ENCODE measurements at places on chromosomes 11 and 22. TPM values are rescaled to one million over a fixed set of nuclear protein-coding genes. Genes with fewer than 3 reads are reported as not detected.

The OVOL1 gene
- not detected for total RNA-seq

The SCUBE2 gene
- total RNA-seq = not detected

The FGF3 gene
- not detected for total RNA-seq

The CCDC188 gene
- total RNA-seq = not detected

The NOX4 gene
- total RNA-seq = not detected

The RHOG gene
- 75.6 TPM for total RNA-seq

The ZBTB3 gene
- total RNA-seq = 5.7 TPM

The WNT7B gene
- not detected for total RNA-seq

The OR2AG2 gene
- 0.10 TPM for total RNA-seq

The FIBIN gene
- 0.10 TPM for total RNA-seq

The SLC22A25 gene
- total RNA-seq = not detected

The ARRB1 gene
- total RNA-seq = 48.2 TPM

The MYOD1 gene
- not detected for total RNA-seq

The TMEM135 gene
- total RNA-seq = 10.6 TPM

The ZFP91 gene
- total RNA-seq = 81.6 TPM

The ADM gene
- total RNA-seq = 93.5 TPM

The SLCO2B1 gene
- total RNA-seq = not detected

The OR4D5 gene
- not detected for total RNA-seq

The KCNJ11 gene
- 0.10 TPM for total RNA-seq

The OR51E2 gene
- total RNA-seq = 0.10 TPM

The OR52N2 gene
- total RNA-seq = not detected

The PATE1 gene
- not detected for total RNA-seq

The KCNK4 gene
- total RNA-seq = not detected

The SLC22A6 gene
- total RNA-seq = not detected

The ADSL gene
- 82.0 TPM for total RNA-seq

The TRIM29 gene
- not detected for total RNA-seq

The HIPK3 gene
- 112 TPM for total RNA-seq

The SLC25A45 gene
- total RNA-seq = 12.6 TPM

The AQP11 gene
- total RNA-seq = 0.10 TPM

The NXPE2 gene
- not detected for total RNA-seq

The GALR3 gene
- not detected for total RNA-seq

The WBP2NL gene
- total RNA-seq = 0.42 TPM

The KRTAP5-2 gene
- not detected for total RNA-seq

The SORL1 gene
- 216 TPM for total RNA-seq

The TMEM86A gene
- 4.2 TPM for total RNA-seq

The SCGB2A2 gene
- total RNA-seq = not detected

The TST gene
- total RNA-seq = 6.7 TPM

The LRRC56 gene
- total RNA-seq = 0.94 TPM

The TSPAN4 gene
- total RNA-seq = 15.5 TPM

The INPP5J gene
- not detected for total RNA-seq

The CHRM1 gene
- total RNA-seq = not detected

The LUZP2 gene
- total RNA-seq = not detected

The FUT4 gene
- 16.2 TPM for total RNA-seq
